ENCODE measurements at places on chromosomes 7 and 10.

GRCh38 chr7:96774358-96774757, 64.7 kb upstream of the SEM1 start:
- no peak for DNase-seq

DNA sequence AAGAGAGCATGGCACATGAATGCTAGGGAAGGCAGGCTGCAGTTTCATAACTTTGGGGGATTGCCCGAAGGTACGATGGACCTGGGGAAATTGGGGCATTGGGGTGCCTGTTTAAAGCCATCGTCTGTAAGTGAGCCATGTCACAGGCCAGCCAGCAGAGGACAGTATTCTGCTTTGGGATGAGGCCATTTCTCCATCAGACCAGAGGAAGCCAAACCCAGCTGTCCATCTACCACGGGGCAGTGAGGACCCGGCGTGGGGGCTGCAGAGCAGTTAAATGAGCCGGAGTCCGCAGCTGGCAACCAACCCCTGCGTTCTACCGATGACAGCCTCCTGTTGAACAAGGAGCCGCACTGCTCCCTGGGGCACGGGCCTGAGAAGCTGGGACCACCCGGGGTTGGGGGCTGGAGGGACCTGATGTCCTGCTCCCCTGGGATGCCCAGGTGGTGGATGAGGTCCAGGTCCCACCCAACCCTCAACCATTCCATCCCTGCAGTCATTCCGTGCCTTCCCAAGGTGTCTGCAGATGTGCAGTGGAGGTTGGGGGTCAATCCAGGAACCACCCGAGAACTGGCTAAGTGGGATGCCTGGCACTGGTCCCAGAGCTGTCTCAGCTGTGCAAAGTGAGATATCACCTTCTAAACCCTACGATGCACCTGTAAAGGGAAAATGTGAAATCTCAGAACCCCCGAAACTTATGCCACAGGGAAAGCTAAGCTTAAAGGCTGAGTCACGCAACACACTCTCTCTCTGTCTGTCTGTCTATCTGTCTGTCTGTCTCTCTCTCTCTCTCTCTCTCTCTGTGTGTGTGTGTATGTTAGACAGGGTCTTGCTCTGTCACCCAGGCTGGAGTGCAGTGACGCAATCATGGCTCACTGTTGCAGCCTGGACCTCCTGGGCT, 12.1 kb upstream of the RHBDD2 start:
- DNase-seq = peak; percentile 2

DNA sequence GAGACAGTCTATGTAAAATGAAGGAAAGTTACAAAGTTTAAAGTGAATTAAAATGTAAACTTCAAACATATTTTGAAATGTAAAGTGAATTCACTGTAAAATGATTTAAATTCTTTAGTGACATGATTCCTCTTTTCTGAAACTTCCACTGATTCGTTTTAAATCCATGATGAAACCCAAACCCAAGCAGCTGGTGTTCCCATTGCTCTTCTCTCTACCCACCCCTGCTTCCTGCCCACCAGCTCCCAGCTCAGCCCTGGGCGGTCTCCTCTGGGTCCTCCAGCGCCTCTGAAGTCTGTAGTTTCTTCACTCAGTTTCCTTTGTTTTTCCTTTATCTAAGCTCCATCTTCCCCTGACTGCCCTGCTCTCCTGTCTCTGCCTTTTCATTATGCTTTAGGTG, 175.9 kb downstream of the SNX10 start:
- DNase-seq = no peak

- no peak for DNase-seq
Observed at GRCh38 chr10:127293640-127294039, 97.2 kb upstream of the INSYN2A start.

DNA sequence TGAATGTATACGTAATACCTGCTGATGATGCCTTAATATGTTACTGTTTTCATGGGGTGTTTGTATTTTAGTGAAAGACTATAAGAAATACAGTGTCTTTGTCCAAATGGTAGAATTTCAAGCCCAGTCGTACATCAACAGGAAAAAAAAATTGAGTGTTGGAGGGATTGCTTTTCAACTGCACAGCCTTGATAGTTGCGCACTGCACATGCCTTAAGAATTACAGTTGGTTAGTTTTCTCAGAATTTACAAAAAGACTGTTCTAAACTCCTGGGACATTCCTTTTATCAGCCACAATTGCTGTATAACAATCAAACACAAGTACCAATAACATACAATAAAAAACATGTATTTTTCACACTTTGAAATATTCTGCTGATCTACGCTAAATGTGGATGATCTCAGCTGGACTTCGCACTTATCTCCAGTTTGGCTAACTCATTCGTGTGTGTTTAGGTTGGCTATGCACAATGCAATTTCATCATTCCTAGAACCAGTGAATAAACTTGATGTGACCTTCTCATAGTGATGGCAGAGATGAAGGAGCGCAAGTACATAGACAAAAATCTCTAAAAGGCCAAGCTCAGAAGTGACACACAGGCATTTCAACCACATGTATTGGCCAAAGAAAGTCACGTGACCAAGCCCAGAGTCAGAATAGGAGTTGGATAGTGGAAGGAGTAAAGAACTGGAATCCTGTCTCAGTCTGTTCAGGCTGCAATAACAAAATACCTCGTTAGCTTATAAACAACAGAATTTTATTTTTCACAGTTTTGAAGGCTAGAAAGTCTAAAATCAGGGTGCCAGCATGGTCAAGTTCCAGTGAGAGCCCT, 152.3 kb downstream of the IPMK start:
- no peak for DNase-seq

DNA sequence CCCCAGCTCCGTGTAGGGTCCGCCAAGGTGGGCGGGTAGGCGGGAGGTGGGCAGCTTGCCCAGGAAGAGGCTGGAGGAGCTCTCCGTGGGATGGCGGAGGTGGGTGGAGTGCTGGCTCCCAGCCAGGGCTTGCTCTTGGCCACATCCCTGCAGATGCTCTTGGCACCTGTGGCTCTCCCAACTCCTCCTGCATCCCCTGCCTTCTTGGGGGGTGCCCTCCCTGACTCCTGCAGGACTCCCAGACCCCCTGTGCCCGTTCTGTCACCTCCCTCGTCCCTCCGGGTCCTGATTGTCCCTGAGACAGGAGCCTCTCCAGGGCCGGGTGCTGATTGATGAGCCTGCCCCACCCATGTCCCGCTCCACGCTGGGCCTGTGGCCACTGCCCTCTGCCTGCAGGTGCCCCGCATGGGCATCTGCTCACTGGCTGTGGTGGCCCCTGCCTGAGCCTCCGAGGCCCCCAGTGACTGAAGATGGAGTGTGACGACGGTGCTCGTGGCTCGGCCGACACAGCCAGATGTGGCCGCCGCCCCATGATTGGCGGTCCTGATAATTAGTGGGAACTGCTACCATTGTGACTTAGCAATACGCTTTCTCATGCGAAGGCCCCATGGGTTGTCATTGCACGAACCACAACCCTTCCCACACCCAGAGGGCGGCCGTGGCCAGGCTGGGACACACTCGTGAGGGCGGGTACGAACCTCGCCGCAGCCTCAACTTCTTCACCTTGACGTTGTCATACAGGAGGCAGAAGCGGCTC, 23.6 kb downstream of the CFAP46 start:
- no peak for DNase-seq

DNA sequence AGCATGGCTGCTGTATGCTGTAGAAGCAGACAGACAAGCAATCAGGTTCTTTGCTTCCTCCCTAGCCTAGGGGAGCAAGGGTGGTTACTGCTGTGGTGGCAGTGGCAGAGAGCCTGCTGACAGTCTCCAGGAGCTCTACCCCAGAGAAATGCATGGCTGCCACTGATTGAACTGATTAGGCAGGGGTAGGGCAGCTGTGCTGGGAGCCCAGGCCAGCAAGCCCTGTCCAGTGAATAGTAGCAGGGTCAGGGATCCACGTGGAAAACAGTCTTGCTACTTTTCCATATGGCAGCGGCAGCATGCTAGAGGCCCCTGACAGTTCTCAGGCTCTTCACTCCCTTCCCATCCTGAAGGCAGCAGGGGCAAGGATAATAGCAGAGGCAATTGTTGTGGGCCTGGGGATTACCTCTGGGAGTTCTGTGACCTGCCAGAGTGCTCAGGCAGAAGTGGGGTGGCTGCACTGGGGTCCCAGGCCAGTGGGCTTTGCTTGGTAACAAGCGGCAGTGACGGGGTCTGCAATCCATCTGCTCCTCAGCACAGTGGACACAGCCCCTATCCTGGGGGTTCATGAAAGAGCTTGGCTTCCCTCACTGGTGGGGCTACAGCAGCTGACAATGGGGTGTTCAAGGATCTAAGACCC, 558.8 kb upstream of the GHITM start:
- no peak for DNase-seq

DNA sequence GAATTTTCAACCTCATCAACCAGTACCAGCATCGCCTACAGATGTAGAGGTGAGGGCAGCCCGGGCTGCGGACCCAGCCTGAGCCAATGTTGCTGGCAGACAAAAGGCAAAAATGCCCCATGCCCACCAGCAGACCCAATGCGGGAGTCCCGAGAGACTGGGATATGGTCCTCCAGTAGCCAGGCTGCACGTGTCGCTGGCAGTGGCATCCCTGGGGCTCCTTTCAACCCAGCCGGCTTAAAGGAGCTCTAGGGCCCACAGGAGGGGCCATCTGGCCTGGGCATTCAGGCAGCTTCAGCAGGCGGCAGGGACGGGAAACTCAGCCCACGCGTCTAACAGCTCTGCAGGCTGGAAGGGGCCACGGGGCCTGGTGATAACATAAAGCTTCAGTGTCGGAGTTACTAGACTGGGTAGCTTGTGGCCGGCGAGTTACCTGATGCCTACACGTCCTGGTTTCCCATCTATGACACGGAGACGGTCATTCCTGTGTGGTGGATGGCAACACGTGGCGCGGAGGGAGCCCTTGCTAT, 70.7 kb downstream of the PROSER2 start:
- DNase-seq = no peak
